A549 treated with Hydrocortisone at 1 μM for 4 hours (cell line): ENCODE measurements at places on chromosomes 1 and 21. TPM values are rescaled to one million over a fixed set of nuclear protein-coding genes. Genes with fewer than 3 reads are reported as not detected.

Gene CD1B
- total RNA-seq: not detected in 5 replicates

Gene BRWD1
- 6.6 to 10.5 TPM (median 9.7 TPM) in 5 replicates for total RNA-seq

Gene FCRL5
- total RNA-seq: 0.03 TPM in 1 of 5 replicates, not detected in the others

Gene SSBP3
- total RNA-seq: 5.7 to 7.4 TPM (median 6.4 TPM) in 5 replicates

Gene SLC6A9
- total RNA-seq: 12.6 to 15.0 TPM (median 13.9 TPM) in 5 replicates

Gene C1orf116
- 5.6 to 6.9 TPM (median 6.0 TPM) in 5 replicates for total RNA-seq

Gene LGALS8
- total RNA-seq: 27.9 to 48.0 TPM (median 30.4 TPM) in 5 replicates

Gene COL16A1
- 2.8 to 4.5 TPM (median 3.8 TPM) in 5 replicates for total RNA-seq

Gene PCSK9
- total RNA-seq: 2.2 to 3.5 TPM (median 2.8 TPM) in 5 replicates

Gene INKA2
- total RNA-seq: 1.8 to 2.8 TPM (median 2.0 TPM) in 5 replicates

Gene PRMT6
- not detected in 5 replicates for total RNA-seq

Gene SYNC
- 11.0 to 19.8 TPM (median 14.0 TPM) in 5 replicates for total RNA-seq

Gene CDC42SE1
- 80.4 to 99.4 TPM (median 81.8 TPM) in 5 replicates for total RNA-seq

Gene NR1I3
- total RNA-seq: not detected in 5 replicates

Gene CHODL
- total RNA-seq: not detected in 5 replicates

Gene SLC44A5
- 0.03 to 0.07 TPM (median 0.06 TPM) in 5 replicates for total RNA-seq

Gene SASS6
- 3.1 to 4.5 TPM (median 3.7 TPM) in 5 replicates for total RNA-seq

Gene MR1
- 5.8 to 7.7 TPM (median 6.2 TPM) in 5 replicates for total RNA-seq

Gene GBP4
- total RNA-seq: 0.02 TPM in 1 of 5 replicates, not detected in the others

Gene CFAP45
- total RNA-seq: 0.41 to 0.83 TPM (median 0.59 TPM) in 5 replicates

Gene LIPI
- not detected in 5 replicates for total RNA-seq

Gene PGBD5
- total RNA-seq: 0.31 to 0.48 TPM (median 0.44 TPM) in 5 replicates

Gene CFH
- 4.3 to 5.1 TPM (median 4.4 TPM) in 5 replicates for total RNA-seq

Gene SLC9C2
- not detected in 5 replicates for total RNA-seq

Gene INAVA
- total RNA-seq: 39.8 to 52.8 TPM (median 45.0 TPM) in 5 replicates

Gene ADAM30
- total RNA-seq: not detected in 5 replicates

Gene TMCC2
- 1.2 to 1.9 TPM (median 1.5 TPM) in 5 replicates for total RNA-seq

Gene AKR7A3
- 0.06 to 0.16 TPM (median 0.12 TPM) in 4 of 5 replicates, not detected in the other for total RNA-seq

Gene PUSL1
- 14.3 to 24.7 TPM (median 22.7 TPM) in 5 replicates for total RNA-seq

Gene FCMR
- 3.4 to 7.7 TPM (median 5.1 TPM) in 5 replicates for total RNA-seq

Gene VCAM1
- 0.02 to 0.06 TPM (median 0.05 TPM) in 4 of 5 replicates, not detected in the other for total RNA-seq

Gene SPATA6
- total RNA-seq: 1.3 to 2.9 TPM (median 1.7 TPM) in 5 replicates

Gene IL24
- 0.25 to 0.61 TPM (median 0.54 TPM) in 5 replicates for total RNA-seq

Gene TNFSF18
- not detected in 5 replicates for total RNA-seq

Gene KANK4
- 0.28 to 0.39 TPM (median 0.35 TPM) in 5 replicates for total RNA-seq

Gene SDHC
- 244 to 267 TPM (median 250 TPM) in 5 replicates for total RNA-seq

Gene SERTAD4
- total RNA-seq: 0.40 to 0.86 TPM (median 0.53 TPM) in 5 replicates

Gene FCRL3
- total RNA-seq: not detected in 5 replicates

Gene DMRTA2
- 0.09 to 0.21 TPM (median 0.17 TPM) in 4 of 5 replicates, not detected in the other for total RNA-seq

Gene ESPN
- 0.22 to 1.2 TPM (median 0.51 TPM) in 5 replicates for total RNA-seq

Gene AMY1B
- not detected in 5 replicates for total RNA-seq

Gene SPRR2A
- not detected in 5 replicates for total RNA-seq

Gene NR5A2
- total RNA-seq: 2.4 to 4.4 TPM (median 3.5 TPM) in 5 replicates

Gene MANEAL
- total RNA-seq: 23.6 to 25.8 TPM (median 25.4 TPM) in 5 replicates

Gene RAB4A
- 38.8 to 56.0 TPM (median 54.7 TPM) in 5 replicates for total RNA-seq

Gene IFI44L
- total RNA-seq: 0.08 to 0.28 TPM in 2 of 5 replicates, not detected in the others
